ENCODE measurements at places on chromosomes 1 and 21. TPM values are rescaled to one million over a fixed set of nuclear protein-coding genes. Genes with fewer than 3 reads are reported as not detected.

The KRTAP20-2 gene
- not detected for total RNA-seq

The RCAN3 gene
- total RNA-seq = 11.8 TPM

DNA sequence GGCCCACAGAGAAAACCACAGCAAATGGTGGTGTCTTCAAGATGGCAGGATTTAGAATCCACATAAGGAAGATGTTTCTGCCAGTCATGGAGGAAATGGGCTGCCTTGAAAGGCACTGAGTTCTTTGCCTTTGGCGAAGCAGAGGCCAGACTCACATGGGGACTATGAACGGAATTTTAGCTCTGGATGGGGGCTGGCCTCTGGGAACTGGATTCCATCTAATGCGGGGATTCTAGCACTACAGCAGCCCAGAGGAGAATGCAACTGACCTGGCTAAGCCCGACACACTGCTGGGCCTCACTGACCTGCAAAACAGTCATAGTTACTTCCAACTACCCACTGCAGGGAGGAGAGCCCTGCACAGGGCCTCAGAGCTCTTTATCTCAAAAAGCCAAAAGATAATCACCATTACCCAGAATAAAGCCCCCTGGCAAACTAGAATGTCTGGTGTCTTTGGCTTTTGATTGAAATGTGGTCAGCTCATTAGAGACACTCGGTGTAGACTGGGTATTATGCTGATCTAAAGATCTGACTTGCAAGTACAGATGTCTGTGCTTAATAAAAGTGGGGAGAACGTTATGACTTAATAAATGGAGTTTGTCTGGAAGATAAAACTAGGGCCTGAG, 11.6 kb downstream of the HCRTR1 start:
- no peak overlapping the region for H3K27ac ChIP-seq
- H3K27me3 ChIP-seq = no peaks in the 10 kb centered on the region
- H3K36me3 ChIP-seq = no peaks in the 10 kb centered on the region
- peaks cover 20% of the 10 kb centered on the region for H3K4me1 ChIP-seq
- H3K4me3 ChIP-seq = no peak overlapping the region

DNA sequence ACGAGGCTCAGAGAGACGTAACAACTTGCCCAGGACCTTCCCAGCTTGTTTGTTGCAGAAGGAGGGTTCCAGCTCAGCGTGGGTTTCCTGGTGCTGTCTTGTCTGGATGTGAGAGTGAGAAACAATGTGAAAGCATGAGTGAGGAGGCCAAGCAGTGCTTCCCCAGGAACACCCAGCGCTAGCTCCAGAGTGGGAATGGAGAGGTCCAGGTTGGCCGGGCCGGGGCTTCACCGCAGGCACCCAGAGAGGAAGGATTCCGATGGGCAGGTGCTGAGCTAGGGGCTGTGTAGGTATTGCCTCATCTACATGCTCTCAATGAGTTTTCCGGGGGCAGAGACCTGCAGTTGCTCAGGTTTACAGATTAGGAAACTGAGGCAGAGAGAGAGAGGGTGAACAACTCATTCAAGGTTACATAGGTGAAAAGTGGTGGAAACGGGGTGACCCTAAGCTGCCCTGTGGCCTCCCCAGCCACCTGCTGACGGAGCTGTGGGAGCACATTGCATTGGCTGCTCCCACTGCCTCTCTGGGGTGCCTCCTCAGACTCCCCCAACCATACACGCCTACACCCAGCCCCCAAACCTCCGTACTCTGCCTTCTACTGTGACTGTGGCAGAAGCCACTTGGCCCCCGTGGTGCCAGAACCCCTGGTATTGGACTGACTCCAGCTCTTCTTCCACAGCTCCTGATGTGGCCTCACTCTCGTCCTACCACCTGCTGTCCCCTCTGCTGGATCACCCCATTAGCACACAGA, 51.2 kb downstream of the B3GALT5 start:
- no peak overlapping the region for H3K4me3 ChIP-seq
- no peaks in the 10 kb centered on the region for H3K36me3 ChIP-seq

DNA sequence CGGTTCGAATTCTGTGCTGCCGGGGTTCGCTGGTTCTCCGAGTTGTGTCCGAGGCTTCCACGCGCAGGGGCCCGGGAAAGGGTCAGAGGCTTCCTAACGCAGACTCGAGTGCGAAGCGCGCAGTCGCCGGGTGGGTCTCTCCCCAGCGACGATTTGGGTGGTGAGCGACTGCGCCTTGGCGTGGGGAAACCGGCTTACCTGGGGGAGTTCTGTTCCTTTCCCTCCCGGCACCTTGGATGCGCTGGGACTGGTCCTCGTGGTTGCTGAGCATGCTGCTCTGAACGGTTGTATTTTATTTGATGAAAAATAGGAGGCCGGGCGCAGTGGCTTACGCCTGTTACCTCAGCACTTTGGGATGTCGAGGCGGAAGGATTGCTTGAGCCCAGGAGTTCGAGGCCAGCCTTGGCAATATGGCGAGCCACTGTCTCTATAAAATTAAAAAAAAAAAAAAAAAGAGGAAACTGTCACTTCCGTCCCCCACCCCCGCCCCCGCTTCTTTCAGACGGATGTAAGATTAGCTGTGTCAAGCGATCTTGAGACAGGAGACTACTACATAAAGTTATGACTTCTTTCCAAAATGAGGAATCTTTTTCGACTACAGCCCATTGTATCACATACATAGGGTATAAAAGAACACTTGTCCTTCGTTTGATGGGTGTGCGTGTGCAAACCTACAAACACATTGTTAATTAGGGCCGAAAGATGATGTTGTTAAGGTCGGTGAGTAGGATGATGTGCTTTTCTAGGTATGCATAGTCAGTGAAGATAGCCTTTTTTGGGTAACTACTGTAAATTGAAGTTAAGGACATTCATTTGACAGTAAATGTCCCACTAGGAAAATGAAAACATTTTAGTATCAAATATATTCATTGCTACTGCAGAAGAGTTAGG, at the start of gene CCDC18:
Gene CCDC18 (plus strand): TSS at position 2 of the 891 bp plus-strand sequence. CDS start 2,638 bp downstream, outside the sequence.
- DNase-seq = no peak
- no peaks in the 10 kb centered on the region for H3K36me3 ChIP-seq
- H3K4me1 ChIP-seq = no peaks in the 10 kb centered on the region
- H3K27ac ChIP-seq = peak within 1 kb of the TSS; percentile 93
- H3K27me3 ChIP-seq = no peaks in the 10 kb centered on the region

DNA sequence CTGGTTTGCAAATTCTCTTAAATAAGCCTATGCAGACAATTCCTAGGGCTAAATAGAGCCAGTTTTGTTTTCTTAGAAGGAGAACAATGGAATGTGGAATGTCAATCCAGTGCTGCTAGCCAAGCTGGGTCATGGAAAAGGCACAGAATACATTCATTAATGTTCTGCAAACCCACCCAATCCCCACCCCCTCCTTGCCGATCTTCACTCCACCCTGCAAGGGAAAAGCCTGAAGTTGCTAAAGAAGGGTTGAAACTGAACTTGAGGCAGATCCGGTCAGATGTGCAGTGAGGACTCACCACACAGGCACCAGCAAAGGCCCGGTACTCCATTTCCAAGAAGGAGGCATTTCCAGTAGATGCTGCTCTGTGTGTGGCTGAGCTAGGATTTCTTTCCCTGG, 179.6 kb downstream of the PLPP3 start:
- no peaks in the 10 kb centered on the region for H3K4me1 ChIP-seq
- DNase-seq = no peak
- H3K36me3 ChIP-seq = no peaks in the 10 kb centered on the region
- H3K27ac ChIP-seq = no peak overlapping the region
- H3K4me3 ChIP-seq = no peak overlapping the region

DNA sequence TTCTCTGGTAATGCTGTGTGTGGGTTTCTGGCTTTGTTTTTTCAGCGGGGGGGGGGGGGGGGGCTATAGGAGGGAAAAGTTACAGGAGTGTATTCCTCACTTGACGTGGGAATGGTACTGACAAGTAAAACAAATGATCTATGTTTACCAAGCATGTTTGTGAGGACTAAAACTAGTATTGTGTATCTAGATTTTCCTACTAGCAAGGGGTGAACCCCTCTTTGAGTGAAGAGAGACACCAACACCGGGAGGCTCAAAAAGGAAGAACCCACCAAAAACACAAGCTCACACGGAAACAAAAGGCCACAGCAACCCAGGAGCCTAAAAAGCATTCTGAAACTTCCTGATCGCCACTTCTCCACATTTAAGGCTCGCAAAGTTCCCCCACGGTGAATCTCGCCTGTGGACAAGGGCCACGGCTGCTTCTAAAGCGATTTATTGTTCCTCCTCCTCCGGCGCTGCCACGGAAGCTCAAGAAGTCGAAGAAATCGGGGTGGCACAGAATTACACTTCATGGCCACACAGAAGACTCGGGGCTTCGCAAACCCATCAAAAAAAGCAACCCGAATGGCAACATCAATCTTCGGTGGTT, 703 bp downstream of the PUM1 start:
- no peaks in the 10 kb centered on the region for H3K27me3 ChIP-seq
- DNase-seq = peak; percentile 58
- H3K36me3 ChIP-seq = no peaks in the 10 kb centered on the region
- H3K27ac ChIP-seq = peak overlapping the region; percentile 97
